ENCODE measurements at places on chromosomes 12 and 14.

DNA sequence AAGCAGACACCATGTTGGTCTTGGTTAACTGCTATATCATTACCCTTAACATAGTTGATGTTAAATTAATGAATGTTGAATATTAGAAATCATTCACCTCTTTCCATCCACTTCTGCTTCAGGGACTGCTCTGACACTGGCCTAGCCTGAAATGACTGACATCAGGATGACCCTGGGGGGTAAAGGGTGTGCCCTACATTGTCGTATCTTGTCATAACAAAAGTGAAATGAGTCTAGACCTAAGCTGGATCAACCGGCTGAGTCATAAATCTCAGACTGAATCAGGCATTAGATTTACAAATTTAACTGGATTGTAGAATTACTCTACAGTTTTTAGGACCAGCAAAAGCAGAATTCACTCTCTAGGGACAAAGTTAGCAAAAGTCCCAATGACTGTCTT is 35.3 kb downstream of the KICS2 start:
- DNase-seq, result peak; percentile 58

GRCh38 chr12:120125792-120126634 is 9.5 kb upstream of the RAB35 start:
- DNase-seq, result no peak

GRCh38 chr14:68710776-68711175 is 82.1 kb downstream of the ZFP36L1 start:
- DNase-seq, result no peak

GRCh38 chr14:23071921-23072539 is 14.7 kb upstream of the CDH24 start:
- DNase-seq, result no peak

- peak; percentile 80 for DNase-seq
Measured at GRCh38 chr12:99059824-99060511, 414.9 kb downstream of the APAF1 start.

DNA sequence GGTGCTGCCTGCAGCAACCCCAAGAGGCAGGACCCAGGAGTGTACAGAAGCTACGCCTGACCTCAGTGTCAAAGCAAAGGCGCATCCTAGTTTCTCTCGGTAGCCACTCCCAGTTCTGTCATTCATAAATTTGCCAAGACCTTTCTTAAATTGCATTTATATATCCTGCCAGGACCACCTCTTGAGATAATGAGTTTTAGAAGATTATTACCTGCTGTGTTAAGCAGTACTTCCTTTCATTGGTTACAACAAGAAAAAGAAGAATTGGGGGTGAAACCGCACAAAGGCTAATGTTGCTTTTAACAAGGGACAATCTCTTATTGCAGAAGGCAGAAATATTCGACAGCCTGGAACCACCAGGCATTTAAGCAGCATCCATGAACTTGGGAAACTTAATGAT is 57.8 kb downstream of the CIT start:
- DNase-seq, result no peak

DNA sequence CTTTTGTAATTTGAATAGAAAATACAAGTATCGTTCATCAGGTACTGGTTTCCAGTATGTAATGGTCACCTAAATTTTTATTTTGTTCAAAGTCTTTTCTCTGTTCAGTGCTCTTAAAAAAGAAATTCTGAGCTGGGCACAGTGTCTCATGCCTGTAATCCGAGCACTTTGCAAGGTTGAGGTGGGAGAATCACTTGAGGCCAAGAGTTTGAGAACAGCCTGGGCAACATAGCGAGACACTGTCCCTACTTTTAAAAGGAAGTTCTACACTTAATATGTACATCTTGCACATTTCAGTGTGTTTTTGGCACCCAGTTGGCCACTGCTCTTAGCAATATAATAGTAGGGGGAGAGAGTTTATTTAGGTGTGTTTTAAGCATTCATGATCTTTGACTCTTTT is 27.9 kb downstream of the PCNX1 start:
- DNase-seq, result no peak

DNA sequence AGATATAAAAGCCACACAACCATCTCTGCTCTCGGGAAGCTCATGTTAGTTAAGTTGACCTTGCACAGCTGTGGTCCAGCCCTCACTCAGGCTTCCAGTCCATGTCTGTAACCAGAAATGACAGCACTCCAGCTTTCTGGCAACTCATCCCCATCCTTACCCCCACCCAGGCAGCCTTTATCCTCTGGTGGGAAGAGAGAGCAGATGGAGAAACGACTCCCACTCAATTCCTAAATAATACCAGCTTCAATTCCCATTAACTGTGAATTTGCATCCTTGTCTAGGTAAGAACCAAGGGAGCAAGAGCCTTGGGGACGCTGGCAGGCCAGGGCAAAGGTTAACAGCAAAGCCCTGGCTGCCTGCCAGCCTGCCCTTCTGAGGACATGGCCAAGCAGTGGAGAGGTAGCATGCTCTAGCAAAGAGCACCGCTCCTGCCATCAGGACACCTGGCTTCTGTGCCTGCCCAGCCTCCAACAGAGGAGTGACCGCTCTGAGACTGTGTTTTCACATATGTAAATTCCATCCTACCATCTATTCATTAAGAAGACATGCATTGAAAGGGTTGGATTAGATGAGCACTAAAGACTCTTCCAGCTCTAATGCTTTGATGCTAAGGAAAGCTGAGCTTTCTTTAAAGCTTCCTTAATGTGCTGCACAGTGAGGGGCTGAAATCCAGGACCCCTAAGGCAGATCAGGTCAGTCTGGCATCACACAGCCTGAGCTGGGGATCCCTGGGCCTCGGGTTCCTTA is 236.1 kb downstream of the GRIN2B start:
- DNase-seq, result no peak

DNA sequence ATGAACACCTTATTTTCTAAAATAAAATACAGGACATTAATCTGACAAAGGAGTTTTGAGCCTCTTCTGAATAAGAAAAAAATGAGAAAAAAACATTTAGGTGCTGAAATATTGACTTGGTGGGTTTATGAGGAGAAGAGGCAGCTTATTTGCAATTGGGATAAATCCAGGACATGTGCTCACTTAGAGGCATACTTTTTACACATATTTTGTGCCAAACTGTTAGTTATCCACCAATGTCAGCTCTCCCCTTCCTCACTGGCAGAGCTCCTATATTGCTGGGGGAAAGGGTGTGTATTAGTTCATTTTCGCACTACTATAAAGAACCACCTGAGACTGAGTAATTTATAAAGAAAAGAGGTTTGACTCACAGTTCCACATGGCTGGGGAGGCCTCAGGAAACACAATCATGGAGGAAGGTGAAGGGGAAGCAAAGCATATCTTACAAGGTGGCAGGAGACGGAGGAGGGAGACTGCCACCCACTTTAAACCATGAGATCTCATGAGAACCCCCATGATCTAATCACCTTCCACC is 135.4 kb upstream of the EGLN3 start:
- no peak for DNase-seq

DNA sequence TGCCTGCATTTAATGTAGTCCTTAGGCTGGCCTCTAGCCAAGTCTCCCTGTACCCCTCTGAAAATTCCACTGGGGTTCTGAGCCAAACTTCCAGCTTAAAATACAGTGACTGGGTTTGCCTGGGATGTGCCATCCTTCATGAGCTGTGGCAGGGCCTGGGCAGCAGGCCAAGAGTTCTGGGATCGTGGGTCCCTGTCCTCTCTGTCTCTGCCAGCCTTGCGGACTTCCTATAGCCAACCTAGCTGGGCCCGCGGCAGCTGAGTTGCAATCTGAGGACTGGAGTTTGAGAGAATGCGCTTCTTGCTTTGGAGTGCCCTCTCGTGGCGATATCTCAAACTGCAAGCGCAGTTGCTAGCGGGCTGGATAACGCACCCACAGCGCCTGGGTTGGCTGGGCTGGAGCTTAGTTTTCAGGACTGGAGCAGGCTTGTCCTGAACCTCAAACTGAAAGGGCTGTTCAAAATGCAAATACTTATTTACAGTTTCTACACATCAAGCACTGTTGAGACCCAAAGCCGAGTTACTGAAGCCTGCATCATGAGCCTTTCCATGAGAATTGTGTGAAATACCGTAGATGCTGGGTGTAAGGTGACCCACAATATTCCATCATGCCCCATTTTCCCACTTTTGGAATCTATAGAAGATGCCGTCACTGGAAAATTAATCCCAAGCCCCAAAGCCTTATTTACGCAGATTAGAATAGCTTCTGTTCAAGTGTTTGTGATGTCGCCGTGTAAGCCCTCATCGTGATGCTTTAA is 7.3 kb upstream of the IFI27L2 start:
- peak; percentile 76 for DNase-seq

DNA sequence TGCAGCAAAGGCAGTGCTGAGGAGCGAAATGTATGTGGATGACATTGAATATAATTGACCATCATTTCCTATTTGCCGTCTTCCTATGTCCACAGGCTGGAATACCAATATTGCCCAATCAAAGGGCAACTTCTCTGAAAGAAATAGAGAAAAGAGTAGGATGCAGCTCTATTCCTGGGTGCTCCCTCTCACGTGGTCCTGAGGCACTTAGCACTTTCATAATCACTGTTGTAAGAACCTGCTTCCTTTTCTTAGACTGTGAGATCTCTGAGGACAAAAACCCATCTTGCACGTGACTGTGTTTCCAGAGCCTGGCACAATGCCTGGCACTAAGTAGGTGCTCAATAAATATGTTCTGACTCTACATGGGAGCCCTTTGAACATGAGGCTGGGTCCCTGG is 122.7 kb upstream of the CPM start:
- no peak for DNase-seq

GRCh38 chr14:22848351-22849164 is 12.2 kb downstream of the MMP14 start:
- peak; percentile 91 for DNase-seq

GRCh38 chr14:81169267-81169666 is 51.5 kb downstream of the GTF2A1 start:
- no peak for DNase-seq

GRCh38 chr14:80809663-80810062 is 131.9 kb downstream of the CEP128 start:
- no peak for DNase-seq

DNA sequence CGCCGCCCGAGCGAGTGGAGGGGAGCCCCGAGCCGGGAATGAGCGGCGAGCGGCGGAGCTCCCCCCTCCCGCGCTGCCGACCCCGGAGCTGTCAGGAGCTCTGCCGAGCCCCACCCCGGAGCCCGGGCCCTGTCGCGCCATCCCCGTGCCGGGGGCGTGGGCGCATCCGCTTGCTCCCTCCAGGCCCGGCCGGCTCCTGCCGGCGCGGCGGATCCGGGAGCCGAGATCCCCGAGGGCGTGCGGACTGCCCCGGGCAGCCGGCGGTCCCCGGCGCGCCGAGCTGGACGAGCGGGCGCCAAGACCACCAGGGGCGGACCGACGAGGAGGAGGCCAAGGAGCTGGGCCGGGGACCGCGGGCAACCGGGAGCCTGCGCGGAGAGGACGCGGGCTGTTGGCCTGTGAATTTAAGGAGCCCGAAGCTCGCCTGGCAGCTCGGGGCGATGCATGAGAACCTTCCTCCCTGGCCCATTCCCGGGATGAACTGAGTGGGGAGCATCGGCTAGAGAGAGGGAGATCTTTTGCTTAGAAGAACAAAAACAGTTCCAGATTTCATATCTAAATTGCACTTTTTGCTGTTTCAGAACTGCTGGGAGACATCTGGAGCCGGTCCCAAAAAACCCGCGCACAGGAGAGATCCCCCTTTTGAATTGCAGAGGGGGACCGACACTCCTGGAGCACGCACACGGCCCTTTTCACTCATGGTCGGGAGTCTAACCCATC is 2.0 kb downstream of the PTHLH start:
- peak; percentile 35 for DNase-seq

- peak; percentile 60 for DNase-seq
Measured at GRCh38 chr12:124179936-124180607, 114.8 kb upstream of the RFLNA start.

- no peak for DNase-seq
Measured at GRCh38 chr14:35386673-35387125, 17.9 kb downstream of the NFKBIA start.

DNA sequence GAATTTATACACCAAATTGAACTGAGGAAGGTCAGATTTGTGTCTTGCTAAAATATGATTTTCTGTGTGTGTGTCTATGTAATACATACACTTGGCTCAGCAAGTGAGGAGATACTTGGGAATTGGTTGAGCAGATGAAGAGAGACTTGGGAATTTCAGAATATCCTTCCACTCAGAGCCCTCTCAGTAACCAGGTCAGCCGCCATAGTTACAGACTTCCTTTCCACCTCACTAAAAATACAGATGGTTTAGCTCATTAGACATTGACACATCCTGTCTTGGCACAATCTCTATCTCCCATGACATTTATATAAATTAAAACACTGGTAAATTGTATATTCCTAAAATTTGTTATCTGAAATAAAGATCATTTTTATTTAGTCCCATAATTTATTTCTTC is 15.9 kb downstream of the PIK3C2G start:
- DNase-seq, result no peak

DNA sequence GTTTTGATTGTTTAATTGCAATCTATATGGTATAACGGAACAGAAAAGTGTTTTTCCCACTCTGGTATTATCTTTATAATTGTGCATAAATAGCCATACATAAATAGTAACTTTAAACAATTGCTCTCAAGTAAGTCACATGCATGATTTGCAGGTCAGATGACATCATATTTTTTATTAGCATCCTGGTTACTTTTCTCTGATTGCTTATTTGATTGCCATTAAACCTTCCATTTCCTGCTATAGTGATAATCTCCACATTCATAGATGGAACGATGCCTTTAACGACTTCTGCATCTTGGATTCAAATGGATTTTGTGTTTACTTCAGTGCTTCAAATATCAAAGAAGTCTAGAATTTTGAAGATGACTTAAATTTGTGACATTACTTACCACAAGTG is 3.5 kb upstream of the KLRK1 start:
- DNase-seq, result no peak

GRCh38 chr12:50964432-50964831 is 12.1 kb downstream of the HIGD1C start:
- DNase-seq, result no peak

DNA sequence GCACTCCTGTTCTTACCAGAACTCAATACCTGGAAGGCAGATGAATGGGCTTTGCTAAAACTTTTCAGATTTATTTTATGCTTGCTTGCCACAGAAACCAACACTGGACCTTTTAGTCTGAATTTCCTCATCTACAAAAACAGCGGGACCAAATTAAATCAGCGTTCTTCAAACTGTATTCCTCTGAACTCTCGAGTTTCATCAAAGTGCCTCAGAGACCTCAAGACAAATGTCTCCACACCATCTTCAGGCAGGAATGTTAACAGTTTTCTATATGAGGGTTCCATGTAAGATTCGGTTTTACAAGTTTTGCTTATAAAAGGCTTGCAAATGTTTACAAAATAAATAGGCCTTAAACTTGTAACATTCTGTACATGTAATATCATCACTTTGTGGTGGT is 74.6 kb downstream of the MED13L start:
- peak; percentile 48 for DNase-seq

All from fibroblast of skin of right biceps (primary cell).